ENCODE measurements at places on chromosomes 2 and 18.
A peak's percentile ranks its signal among the peaks of the same experiment; 100 is the strongest.

- no peak for DNase-seq
Measured at GRCh38 chr2:104501342-104501741, 352.6 kb upstream of the POU3F3 start.

DNA sequence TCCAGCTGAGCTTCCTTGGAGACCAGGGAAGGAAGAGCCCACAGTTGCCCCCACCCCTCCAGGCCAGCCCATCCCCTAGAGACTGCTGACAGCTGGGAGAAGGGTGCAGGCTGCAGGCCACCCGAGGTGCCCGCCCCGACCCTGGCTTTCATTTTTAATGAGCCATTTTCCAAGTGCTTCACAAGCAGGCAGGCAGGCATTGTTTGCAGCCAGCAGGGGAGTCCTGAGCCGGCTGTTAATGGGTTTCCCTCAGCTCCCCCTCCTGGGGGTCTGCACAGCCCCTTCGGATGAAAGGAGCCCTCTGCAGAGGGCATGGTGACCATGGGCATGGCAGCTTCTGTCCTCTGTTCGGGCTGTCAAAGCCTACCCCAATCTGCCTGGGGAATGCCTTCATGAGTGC is 94.5 kb downstream of the ZBTB7C start:
- DNase-seq = no peak

DNA sequence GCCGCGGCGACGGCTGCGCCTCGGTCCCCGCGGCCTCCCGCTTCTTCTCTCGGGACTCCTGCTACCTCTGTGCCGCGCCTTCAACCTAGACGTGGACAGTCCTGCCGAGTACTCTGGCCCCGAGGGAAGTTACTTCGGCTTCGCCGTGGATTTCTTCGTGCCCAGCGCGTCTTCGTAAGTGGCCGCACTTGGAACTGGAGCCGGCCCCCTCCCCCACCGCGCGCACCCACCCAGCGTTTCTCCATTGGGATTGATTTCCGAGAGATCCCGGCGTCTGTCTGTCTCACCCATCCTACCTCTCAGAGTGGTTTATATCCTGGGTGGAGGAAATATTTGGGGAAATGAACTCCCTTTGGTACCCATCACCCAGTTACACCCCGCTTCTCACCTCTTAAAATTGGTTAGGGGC is 498 bp downstream of the ITGAV start:
- DNase-seq = no peak

GRCh38 chr18:25042641-25043051 is 309.3 kb downstream of the ZNF521 start:
- DNase-seq = peak; percentile 75

- no peak for DNase-seq
Measured at GRCh38 chr2:27407798-27408491, 1.4 kb downstream of the PPM1G start.

- no peak for DNase-seq
Measured at GRCh38 chr2:170943041-170943440, 14.0 kb downstream of the GORASP2 start.

DNA sequence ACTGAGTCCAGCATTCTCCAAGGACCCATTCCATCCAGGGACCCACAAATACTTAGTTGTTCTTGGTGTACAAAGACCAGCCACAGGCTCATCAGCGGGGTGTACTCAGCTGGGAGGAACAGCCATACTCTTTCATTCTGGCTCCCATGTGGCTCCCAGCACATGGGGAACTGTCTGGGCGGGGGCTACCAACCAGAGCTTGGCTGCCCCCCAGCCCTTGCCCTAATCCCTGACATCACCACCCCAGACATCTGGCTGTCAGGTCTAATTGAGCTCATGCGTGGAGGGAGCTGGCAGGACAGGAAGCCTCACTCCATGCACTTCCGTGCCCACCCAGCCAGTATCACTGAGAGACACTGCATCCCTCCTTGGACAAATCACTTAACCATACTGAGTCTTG is 283.6 kb downstream of the DYSF start:
- DNase-seq = no peak

DNA sequence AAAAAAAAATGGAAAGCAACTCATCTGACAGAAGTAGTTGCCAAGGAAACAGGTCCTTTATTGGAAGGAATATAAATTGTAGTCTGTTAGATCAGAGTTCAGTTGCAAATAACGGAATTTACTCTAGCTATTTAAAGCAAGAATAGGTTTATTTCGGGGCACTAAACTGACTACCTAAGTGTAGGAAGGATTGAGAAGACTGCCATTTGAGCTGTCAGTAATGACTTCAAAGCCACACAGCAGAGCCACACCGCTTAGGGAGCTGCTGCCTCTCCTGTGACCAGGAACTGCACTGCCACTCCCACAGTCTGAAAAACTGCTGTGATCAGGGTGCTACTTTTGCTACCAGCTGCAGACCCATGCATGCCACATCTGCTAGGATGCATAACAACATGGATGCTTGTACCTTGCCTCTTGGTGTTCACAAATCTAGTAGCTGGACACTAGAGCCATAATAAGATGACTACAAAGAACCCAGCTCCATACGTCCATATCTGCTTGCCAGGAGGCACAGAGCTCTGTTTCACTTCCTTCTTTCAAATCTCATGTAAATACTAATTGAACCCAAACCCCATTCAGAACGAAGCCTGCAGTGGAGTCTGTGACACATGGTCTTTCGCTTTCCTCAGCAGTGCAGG is 2.2 kb downstream of the DSG2 start:
- DNase-seq = no peak

DNA sequence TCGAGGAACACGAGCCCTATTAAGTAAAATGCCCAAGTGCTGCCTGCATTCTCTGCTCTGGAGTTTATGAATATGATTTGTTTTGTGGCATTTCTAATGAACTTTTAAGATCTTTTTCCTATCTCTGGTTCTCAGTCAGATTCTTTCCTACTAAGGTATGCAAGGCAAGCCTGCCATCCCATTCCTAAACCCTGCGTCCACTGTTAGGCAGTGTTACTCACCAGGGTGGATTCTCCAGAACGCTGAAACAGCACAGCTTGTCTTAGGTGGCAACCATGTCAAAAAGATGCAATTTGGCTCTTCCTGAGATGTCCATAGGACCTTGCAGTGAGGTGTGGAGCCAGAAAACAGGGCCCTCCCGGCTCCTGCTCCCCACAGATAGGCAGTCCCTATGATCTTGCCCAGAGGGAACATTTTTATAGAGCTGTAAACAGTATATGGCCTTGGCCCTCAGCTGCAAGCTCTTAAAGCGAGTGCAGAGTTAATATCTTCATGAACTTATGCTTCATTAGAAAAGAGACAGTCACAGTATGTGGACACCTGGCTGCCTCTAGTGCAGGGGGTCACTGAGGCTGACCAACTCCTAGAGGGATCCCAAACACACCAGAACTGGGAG is 84.4 kb downstream of the TPGS2 start:
- DNase-seq = no peak
